ENCODE measurements at places on chromosomes 5 and 9.

GRCh38 chr5:120155873-120156272 lies 308.2 kb upstream of the PRR16 start:
- DNase-seq, result no peak

GRCh38 chr5:95919658-95920057 lies 42.0 kb downstream of the ELL2 start:
- DNase-seq, result no peak

- DNase-seq, result no peak
Measured at GRCh38 chr5:170541146-170541769, 37.4 kb downstream of the KCNIP1 start.

- no peak for DNase-seq
Measured at GRCh38 chr5:110333384-110333783, 393.1 kb downstream of the TMEM232 start.

- no peak for DNase-seq
Measured at GRCh38 chr9:9437641-9438040, 1175.2 kb downstream of the PTPRD start.

GRCh38 chr5:158276692-158277091 lies 417.7 kb upstream of the CLINT1 start:
- no peak for DNase-seq

DNA sequence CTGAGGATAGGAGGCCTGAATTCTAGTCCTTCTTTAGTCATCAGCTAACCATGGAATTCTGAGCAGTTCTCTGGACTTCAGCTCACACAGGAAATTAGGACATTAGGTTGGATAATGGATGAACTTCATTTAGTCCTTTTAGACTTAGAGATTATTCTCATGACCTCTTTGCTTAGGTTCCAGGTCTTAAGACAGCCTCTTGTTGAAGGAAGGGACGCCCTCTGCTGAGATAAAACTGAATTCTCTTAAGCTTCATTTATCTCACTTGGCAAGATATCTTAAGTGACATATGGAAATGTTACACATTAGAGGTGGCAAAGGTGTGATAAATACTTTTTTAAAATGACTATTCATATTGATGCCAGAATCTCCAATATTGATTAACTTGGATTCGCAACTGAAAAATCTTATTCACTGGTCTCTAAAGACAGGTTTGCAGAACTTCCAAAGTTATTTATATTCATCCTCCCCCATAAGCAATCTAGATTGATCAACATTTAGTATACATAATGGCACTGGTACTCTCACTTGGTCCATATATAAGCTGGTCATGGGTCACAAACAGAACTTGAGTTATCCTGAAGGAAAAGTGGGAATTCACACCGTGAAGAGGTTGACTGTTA lies 16.9 kb upstream of the ZNF366 start:
- DNase-seq, result no peak

- no peak for DNase-seq
Measured at GRCh38 chr5:36723912-36724311, 117.5 kb downstream of the SLC1A3 start.

DNA sequence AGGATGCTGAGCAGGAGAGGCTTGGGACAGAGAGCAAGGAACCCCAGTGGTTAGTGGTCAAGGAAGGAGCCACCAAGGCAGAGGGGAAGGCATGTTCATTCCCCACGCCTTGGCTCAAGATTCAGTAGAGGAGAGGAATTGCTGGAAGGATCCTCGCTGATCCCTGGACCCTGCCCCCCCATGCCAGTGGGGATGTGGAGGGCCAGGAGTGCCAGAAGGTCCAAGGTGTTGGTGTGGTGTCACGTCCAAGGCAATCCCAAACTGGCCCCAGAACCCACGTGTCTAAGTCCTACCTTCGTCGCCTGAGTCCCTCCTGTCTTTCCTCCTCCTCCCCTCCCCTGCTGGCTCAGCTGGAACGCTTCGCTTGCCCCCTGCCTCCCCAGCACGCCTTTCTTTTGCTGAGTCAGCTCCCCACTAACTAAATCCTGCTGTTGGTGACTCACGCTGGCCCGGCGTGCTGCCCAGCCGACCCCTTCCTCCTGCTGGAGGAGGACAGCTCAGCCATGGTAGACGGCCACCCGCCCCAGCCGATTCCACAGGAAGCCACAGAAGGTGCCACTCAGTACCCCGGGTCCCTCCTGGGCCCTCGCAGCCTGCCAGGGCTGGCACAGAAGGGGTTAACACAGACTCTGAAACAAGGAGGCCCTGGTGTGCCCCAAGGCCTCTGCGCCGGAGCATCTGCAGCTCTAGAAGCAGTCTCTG lies 37.6 kb upstream of the ORM1 start:
- DNase-seq, result no peak

DNA sequence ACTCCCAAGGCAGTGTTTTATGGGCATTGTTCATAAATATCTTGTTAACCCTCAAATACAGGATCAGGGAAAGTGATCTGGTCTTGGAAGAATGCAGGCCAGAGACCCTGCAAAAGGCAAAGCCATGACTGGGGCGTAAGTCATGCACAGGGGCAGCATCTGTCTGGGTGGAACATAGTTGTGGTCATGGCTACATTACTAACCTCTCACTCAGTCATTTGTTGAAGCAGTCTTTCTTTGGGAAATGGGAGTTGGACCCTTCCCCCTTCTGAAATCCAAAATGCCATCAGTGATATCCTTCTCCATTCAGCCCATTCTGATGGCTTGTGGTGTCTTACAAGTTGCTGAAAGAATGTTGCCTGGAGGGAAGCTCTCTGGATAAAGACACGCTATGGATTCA lies 68.1 kb downstream of the GDNF start:
- no peak for DNase-seq

GRCh38 chr9:126971261-126971660 lies 56.7 kb downstream of the RALGPS1 start:
- no peak for DNase-seq

DNA sequence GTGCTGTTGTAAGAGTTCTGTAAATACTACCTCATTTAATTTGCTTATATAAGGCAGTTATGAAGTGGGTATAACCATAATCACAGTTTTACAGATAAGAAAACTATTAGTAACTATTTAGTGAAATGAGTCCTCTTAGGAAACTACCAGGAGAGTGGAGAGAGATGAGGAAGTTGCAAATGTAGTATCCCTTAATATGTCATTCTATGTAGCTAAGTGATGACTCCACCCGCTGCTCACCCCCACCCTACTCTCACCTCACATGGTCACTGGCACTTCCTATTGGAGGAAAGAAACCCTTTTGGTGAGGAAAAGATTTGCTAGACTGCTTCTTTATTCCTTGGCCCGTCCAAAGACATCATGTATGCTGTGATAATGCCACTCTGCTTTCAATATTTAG lies 241.8 kb upstream of the SLC24A2 start:
- no peak for DNase-seq

DNA sequence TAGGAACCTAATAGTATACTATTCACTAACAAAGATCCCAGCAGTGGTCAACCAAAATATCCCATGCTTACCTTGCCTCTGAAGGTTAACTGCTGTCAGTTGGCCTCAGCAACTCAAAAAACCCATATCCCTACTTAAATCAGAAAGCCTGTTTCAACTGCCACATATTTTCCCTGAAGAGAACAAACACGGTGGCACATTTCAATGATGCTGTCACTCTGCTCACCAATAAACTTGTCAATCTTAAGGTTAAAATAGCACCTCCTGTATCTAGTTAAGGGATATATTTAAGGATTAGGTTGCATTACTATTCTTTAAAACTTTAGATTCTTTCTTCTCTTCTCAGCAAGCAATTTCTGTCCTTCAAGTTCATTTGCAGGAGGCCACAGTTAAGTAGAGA lies 986.9 kb downstream of the CDH18 start:
- DNase-seq, result no peak

GRCh38 chr9:95302479-95302878 lies 15.0 kb downstream of the FANCC start:
- DNase-seq, result no peak

DNA sequence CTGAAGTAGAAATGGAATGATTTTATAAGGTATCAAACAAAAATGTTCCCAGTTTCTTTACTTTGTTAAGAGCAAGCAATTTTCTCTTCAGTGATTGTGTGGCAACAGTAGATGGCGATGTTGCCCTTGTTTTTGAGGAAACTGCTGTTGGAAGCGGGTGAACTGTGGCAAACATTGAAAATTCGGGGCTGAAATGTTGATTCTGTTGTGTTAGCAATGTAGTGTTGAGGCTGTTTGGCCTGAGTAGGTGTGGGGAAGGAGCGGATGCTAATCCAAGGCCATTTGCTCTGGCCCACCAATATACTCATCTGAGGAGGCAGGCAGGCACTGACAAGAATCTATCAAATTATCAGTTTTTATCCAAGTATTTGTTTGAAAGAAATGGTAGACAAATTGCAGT lies 129.8 kb downstream of the SLC12A2 start:
- DNase-seq, result no peak

DNA sequence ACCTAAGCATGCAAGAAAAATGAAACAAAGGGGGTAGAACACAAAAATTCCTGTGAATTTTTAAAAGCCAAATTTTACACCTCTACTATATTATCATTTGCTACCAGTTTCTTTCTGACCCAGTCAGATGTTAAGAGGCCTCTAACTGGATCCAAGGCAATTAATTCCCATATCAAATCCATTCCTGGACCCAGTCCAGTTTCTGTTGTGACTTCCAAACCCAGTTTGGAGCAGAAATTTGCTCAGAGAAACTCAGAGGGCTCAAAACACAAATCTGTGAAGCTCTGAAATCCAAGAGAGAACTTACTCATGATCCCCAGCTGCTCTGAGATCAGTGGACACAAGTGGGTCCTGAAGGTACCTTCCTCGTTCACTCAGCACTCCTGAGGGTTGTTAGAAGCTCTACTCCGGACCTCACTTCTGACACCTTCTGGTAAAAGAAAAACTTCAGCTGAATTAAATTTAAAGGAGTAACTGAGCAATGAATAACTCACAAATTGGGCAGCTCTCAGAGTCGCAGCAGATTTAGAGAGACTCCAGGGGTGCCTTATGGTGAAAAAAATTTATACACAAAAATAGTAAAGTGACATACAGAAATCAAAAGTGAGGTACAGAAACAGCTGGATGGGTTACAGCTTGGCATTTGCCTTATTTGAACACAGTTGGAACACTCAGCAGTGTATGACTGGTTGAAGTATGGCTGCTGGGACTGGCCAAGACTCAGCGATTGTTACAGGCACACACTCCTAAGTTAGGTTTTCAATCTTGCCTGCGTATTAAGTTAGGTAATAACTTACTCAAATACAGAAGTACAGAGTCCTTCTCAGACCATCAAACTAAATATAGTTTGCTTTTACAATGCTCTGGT lies 32.4 kb downstream of the INSL4 start:
- DNase-seq, result no peak

DNA sequence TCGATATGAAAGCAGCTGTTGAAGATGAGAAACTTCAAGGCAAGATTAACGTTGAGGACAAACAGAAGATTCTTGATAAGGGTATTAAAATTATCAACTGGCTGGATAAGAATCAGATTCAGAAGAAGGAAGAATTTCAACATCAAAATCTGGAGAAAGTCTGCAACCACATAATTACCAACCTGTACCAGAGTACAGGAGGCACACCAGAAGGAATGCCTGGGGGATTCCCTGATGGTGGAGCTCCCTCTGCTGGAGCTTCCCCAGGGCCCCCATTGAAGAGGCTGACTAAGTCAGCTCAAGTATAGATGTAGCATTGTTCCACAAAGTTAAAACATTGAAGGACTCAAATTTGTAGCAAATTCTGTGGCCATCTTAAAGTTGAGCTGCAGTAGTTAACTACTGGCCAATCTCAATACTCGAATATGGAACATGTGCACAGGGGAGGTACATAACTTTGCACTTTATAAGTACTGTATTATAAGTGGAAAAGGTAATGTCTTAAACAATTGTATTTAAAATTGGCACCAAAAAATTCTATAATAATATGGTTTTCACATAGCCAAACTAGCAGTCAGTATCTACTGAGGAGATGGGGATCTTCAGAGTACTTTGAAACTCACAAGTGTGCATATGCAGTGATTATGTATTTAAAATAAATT lies 237.5 kb downstream of the CHSY3 start:
- no peak for DNase-seq

DNA sequence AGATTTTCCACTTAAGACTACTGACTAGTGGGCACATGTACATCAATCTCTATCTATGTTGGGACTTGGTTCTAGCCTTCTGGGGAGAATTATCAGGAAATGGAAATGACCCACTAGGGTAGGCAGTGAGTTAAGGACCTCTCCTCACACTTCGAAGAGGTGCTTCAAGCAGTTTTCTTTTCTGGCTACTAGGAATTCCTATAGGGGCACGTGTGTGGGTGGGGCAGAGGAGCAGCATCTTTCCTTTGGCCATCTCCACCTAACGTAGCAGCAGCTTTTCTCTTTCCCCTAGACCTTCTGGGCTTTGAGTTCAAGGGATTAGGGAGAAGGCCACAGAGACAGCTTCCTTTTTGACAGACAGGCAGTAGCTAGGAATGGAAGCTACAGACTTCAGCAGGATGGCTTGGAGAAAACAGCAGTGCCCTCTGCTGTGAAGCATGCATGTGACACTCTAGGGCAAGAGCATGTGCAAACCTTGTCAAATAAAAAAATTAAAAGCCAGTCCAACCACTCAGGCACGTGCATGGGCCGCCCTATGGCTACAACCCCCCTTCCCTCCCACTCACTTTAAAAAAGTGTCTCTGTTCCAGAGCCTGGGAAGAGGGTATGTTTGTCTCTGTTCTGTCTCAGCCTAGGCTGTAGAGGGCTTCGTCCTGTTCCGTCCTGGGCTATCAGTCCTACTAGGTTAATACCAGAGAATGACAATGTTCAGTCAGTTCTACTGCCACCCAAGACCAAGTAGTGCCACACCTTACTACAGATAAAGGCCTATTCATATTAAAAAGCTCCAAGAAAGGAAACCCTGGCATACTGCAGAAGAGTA lies 8.7 kb upstream of the GFRA3 start:
- no peak for DNase-seq

GRCh38 chr9:90546200-90546599 lies 96.4 kb downstream of the DIRAS2 start:
- DNase-seq, result no peak

DNA sequence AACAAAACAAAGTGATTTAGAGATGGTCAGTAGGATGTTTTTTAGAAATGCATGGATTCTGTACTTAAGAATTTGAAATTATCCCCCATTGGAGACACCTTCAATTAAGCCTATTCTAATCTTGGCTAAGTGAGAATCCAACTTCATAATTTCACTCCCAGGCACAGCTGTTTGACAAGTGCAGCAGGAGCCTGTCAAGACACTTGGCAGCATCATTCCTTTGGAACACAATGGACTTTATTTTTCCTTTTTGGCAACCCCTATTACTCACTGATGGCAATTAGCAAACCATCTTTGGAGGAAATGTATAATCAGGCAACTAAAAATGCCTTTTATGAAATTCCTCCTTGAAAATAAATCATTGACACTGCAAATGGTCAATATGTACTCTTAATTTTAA lies 194.7 kb downstream of the GLIS3 start:
- no peak for DNase-seq

- no peak for DNase-seq
Measured at GRCh38 chr5:106675687-106676086, 995.0 kb downstream of the EFNA5 start.

Measured in stimulated activated effector memory CD8-positive, alpha-beta T cell treated with anti-CD3 and anti-CD28 coated beads, Interleukin-12 subunit alpha, Interleukin-12 subunit beta, amount 100 ng/mL, for 72 hours (primary cell).